Choroid plexus epithelial cell (primary cell): ENCODE measurements at places on chromosomes 4 and X.

DNA sequence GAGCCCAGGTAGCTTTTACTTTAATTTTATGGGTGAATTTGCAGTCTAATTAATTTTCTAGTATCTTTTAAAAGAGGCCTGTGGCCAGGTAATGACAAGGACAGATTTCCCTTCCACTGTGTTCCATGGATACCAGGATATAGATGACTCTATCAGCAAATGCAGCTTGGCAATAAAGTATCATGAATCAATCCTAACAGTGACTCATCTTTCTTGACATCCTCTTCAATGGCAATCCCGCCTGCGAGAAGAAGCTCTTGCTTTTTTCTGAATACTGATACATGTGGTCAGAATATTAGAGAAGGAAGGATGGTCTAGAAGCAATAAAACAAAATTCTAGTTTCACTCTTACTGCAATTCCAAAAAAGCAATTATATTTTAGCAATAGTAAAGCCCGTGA lies 267.8 kb downstream of the DTHD1 start:
- DNase-seq, result no peak

GRCh38 chr4:113666386-113667114 lies 95.0 kb downstream of the CAMK2D start:
- DNase-seq, result no peak

DNA sequence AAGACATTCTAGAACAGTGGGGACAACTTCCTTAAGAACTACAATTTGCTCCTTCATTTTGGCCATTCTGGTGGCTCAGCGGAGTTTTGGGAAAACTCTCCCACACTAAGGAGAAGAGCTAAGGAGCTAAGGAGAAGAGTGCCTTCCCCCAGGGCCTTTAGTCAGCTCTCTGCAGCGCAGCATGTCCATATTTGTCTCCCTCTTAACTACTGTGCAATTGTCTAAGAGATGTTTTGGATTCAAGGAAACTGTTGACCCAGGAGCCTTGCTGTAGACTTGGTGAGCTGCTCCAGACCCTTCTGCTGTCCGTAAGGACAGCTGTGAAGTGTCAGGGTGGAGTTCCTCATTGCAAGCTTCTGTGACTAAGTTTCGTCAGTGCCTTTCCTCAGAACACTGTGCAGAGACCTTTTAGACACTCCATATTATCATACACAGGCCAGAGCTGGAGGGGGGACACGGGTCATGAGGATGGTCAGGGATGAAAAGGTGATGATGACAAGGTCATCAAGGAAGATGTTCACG lies 179.0 kb downstream of the NHS start:
- no peak for DNase-seq

DNA sequence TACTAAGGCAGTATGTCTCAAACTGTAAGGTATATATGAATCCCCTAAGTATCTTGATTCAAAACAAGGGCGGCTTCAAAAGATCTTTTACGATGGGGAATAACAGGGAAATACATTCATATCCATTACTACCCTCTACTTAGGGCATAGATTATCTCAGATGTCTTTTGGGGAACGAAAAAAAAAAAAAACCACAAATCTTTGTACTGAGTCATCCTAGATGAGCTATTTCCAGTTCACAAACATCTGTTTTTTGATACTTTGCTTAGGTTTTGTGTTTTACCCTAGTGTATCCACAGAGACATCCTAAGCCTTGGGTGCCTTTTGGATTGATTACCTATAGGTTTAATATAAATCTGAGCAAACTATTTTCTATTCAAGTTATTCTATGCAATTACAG lies 457.2 kb downstream of the NLGN4X start:
- DNase-seq, result no peak

- no peak for DNase-seq
Measured at GRCh38 chr4:154739111-154739510, 4.7 kb upstream of the LRAT start.

GRCh38 chrX:106921637-106922036 lies 1.4 kb downstream of the CLDN2 start:
- DNase-seq, result peak; percentile 13
